ENCODE measurements at places on chromosomes 2 and 18. TPM values are rescaled to one million over a fixed set of nuclear protein-coding genes. Genes with fewer than 3 reads are reported as not detected.
A peak's percentile ranks its signal among the peaks of the same experiment; 100 is the strongest.

- no peak for DNase-seq
These were observed 537 bp upstream of the STAT4 start for GRCh38 chr2:191151331-191151730.

- no peak for DNase-seq
These were observed 16.7 kb upstream of the MC4R start for GRCh38 chr18:60389314-60389713.

GRCh38 chr18:36186461-36187192 is 670 bp upstream of the MOCOS start:
- no peak for DNase-seq

DNA sequence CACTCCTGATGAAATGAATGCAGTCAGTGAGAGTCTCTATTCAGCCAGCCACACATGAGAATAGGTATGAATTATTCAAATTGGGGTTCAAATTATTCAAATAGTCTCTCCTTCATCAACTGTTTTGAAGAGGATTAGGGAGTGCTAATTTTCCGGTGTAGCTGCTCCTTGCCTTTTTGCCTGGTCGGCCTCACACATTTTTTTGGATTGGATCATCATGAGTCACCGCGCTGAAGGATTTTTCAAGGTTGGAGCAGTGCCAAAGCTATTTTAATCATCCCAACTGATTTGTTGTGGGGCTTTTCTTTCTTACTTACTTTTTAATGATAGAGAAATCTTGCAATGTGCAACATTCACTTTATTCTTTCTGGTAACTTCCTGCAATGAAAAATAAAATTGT is 2.4 kb upstream of the DTNA start:
- peak; percentile 57 for DNase-seq

- no peak for DNase-seq
These were observed 10.4 kb upstream of the KLHL30 start for GRCh38 chr2:238128061-238128440.

DNA sequence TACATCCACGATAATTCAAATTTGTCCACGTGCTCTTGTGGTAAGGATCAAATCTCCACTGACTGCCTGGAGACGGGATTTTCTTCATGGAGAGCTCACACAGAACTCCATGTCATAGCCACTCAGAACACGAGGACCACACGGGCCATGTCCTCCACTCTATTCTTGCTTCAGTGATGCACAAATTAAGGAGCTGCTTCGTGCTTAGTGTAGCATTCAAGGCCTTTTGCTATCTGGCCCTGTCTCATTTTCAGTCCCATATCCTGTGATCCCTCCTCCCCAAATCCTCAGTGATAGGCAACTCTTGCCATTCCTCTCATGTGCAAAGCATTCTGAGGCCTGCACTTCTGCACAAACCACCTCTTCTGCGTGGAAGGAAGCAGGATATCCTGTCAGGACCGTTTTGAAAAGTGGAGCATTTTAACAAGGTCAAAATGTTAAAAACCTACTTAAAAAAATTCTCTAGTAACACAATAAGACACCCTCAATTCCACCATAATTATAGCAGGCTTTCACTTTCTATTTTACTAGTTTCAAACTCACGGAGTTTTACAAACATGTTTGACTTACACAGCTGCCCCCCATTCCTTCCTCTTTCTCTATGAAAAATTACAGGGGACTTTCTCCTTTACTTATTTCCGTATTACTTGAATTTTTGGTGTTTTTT is 35.2 kb downstream of the ST3GAL5 start:
- DNase-seq: no peak

GRCh38 chr2:29921560-29921915 is at the start of gene ALK:
Gene ALK (minus strand): TSS chr2:29921586. CDS start chr2:29920659, 927 bp downstream.
- DNase-seq: peak; percentile 64

DNA sequence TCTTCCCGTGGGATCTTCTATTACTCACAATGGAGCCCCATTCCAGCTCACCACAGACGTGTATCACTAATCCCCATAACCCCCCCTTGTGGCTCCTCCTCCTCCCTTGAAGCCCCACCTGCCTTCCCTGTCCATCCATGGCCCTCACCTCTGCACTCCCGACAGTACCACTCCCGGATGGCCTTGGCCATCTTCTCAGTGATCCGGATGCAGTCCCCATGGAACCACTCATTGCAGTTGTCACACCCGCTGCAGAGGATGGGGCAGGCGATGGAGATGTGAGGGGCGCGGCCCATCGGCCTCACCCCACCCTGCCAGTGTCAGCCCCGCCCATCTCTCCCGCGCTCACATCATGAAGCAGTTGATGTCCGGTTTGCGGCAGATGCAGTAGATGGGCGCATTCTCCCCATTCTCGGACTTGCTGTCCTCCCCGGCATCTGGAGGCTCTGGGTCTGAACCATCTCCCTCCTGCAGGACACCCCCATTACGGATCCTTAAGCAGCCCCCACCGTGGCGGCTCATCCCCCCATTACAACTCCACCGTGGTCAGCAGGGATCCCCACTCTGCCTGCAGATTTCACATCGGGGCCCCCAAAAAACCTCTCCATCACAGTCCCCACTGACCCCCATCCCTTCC is 983 bp downstream of the CXXC1 start:
- DNase-seq: no peak

DNA sequence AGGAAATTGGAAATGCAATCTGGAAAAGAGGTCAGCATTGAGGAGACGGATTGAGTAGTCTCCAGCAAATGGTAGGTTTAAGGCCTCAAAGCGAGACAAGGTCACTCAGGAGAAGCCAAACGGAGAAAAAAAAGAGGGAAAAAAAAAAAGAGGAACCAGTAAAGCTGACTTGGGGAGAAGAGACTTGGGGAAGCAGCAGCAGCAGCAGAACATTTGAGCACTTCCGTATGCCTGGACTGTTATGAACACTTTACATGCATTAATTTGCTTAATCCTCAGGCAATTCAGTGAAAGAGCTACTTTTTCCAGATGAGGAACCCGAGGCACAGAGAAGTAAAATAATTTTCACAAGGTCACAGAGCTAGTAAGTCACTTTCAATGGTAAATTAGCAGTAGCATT is 81.3 kb downstream of the OSBPL6 start:
- DNase-seq: no peak

DNA sequence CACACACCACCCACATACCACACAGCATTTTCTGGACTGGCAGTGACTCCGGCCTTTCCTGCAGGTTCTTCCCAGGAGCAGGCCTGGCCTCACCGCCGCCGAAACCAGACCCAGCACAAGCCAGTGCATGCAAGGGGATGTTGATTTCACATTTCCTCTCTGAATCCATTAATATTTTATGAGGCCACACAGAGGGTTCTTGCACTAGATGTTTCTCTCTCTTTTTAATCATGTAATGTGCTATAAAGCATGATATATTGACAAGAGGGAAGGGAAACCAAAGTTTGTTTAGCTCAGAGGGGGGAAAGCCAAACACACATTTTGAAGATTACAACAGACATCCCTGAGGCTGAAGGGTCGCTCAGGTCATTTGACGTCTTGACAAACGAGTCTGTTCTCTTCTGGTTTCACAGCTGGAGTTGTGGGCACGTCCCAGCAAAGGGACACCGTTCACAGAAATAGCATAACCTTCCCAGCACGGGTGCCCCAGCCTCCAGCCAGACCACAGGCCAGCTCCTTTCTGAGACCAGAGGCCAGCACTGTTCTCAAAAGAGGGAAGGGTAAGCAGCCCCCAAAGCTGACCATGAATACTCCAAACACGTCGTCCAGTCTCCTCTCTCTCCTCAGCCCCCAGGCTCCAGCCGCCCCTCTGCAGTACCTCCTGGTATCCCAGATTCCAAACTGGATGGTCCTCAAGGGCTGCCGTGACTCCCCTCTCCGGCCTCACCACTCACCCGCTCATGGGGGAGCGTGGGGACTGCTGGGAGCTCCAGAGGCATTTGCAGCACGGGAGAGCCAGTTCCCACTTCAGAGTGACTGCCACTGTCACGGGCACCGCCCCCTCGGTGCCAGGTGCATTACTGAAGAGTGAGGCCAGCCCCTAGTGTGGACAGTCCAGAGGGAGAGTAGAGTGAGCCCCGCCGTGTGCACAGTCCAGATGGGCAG is 340.3 kb upstream of the SALL3 start:
- DNase-seq: no peak

- DNase-seq: no peak
These were observed 67.3 kb downstream of the ACKR3 start for GRCh38 chr2:236636714-236637470.

The LRATD1 gene
- 11.4 TPM for total RNA-seq

The MDH1B gene
- 1.8 TPM for total RNA-seq

The WNT10A gene
- 7.1 TPM for total RNA-seq

The NEURL3 gene
- 18.6 TPM for total RNA-seq
